ENCODE measurements at places on chromosomes 4 and X. TPM values are rescaled to one million over a fixed set of nuclear protein-coding genes. Genes with fewer than 3 reads are reported as not detected.

The NEUROG2 gene
- not detected for total RNA-seq

The IQSEC2 gene
- 4.4 TPM for total RNA-seq

The HTR2C gene
- not detected for total RNA-seq

The DIPK2B gene
- not detected for total RNA-seq

The IRF2 gene
- 13.1 TPM for total RNA-seq

The PAGE2 gene
- total RNA-seq, result not detected

The FDCSP gene
- not detected for total RNA-seq

The FGF2 gene
- 0.31 TPM for total RNA-seq

The LGI2 gene
- not detected for total RNA-seq

The CXCL11 gene
- total RNA-seq, result 0.10 TPM

The MAGEC2 gene
- not detected for total RNA-seq

Data from mononuclear cell (primary cell).